ENCODE measurements at places on chromosomes 6 and 20. TPM values are rescaled to one million over a fixed set of nuclear protein-coding genes. Genes with fewer than 3 reads are reported as not detected.

The VGLL2 gene
- not detected for total RNA-seq

The STMND1 gene
- not detected for total RNA-seq

The CGAS gene
- 6.4 TPM for total RNA-seq

The CD109 gene
- total RNA-seq: 4.0 TPM

The HSPA1L gene
- 1.9 TPM for total RNA-seq

The SIRT5 gene
- 15.5 TPM for total RNA-seq

The ULBP2 gene
- 0.13 TPM for total RNA-seq

The INSM1 gene
- 3.3 TPM for total RNA-seq

The DEF6 gene
- 12.8 TPM for total RNA-seq

The MAP1LC3A gene
- total RNA-seq: 11.3 TPM

The ABCC10 gene
- total RNA-seq: 26.6 TPM

The SLC22A16 gene
- total RNA-seq: 0.34 TPM

The RPS6KA2 gene
- 19.2 TPM for total RNA-seq

The TEAD3 gene
- 33.9 TPM for total RNA-seq

The SAMHD1 gene
- total RNA-seq: 31.0 TPM

The FRMD1 gene
- 0.98 TPM for total RNA-seq

The BTNL2 gene
- total RNA-seq: not detected

The CLDN20 gene
- not detected for total RNA-seq

The FLRT3 gene
- 1.0 TPM for total RNA-seq

The RPS10 gene
- total RNA-seq: 2,411 TPM

The FNDC1 gene
- total RNA-seq: 0.34 TPM

The FAM83C gene
- total RNA-seq: not detected

The SIRPG gene
- total RNA-seq: not detected

The CCDC28A gene
- 10.6 TPM for total RNA-seq

The SNAP25 gene
- 0.41 TPM for total RNA-seq

The MAP7 gene
- 59.1 TPM for total RNA-seq

The CDH26 gene
- 1.0 TPM for total RNA-seq

The BYSL gene
- 43.8 TPM for total RNA-seq

The EYA4 gene
- 0.32 TPM for total RNA-seq

The BLOC1S5 gene
- total RNA-seq: 18.9 TPM

The NR2E1 gene
- total RNA-seq: not detected

The DOK5 gene
- total RNA-seq: 10.1 TPM

The CTCFL gene
- 0.70 TPM for total RNA-seq

The ZC3H12D gene
- 0.14 TPM for total RNA-seq

The PLCB4 gene
- 11.9 TPM for total RNA-seq

The EYA2 gene
- total RNA-seq: 1.5 TPM

The ZBTB12 gene
- total RNA-seq: 24.0 TPM

The CCR6 gene
- not detected for total RNA-seq

The FAM217A gene
- total RNA-seq: not detected

The GRIK2 gene
- total RNA-seq: 6.0 TPM

The ZBTB46 gene
- total RNA-seq: 18.9 TPM

The PBOV1 gene
- not detected for total RNA-seq

The ATP6V1G2 gene
- total RNA-seq: 2.7 TPM

The SLC17A2 gene
- not detected for total RNA-seq

The LMBRD1 gene
- 14.9 TPM for total RNA-seq

The FKBP5 gene
- total RNA-seq: 27.2 TPM

The SCRT2 gene
- total RNA-seq: 0.14 TPM

The PTPN1 gene
- total RNA-seq: 25.3 TPM

The FRK gene
- total RNA-seq: 0.18 TPM

The PSORS1C2 gene
- 0.78 TPM for total RNA-seq

The VSTM2L gene
- total RNA-seq: 1.9 TPM

The HLA-DQB2 gene
- total RNA-seq: 0.76 TPM

The DLGAP4 gene
- total RNA-seq: 52.6 TPM

The ANKS1A gene
- 32.7 TPM for total RNA-seq
